ENCODE measurements at places on chromosomes 3 and 15.
A peak's percentile ranks its signal among the peaks of the same experiment; 100 is the strongest.

DNA sequence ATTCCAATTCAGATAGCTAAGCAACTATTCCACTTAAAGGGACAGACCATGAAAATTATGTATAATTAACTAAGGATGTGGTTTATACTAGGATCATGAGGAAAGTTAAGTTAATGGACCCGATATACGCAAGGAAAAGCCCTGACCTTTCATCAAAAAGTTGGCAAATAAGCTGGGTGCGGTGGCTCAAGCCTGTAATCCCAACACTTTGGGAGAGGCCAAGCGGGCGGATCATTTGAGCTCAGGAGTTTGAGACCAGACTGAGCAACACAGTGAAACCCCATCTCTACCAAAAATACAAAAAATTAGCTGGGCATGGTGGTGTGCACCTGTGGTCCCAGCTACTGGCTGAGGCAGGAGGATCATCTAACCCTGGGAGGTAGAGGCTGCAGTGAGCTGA, 39.6 kb downstream of the SCAP start:
- no peak for DNase-seq

- DNase-seq, result no peak
Measured at GRCh38 chr15:39124553-39125171, 456.2 kb upstream of the THBS1 start.

DNA sequence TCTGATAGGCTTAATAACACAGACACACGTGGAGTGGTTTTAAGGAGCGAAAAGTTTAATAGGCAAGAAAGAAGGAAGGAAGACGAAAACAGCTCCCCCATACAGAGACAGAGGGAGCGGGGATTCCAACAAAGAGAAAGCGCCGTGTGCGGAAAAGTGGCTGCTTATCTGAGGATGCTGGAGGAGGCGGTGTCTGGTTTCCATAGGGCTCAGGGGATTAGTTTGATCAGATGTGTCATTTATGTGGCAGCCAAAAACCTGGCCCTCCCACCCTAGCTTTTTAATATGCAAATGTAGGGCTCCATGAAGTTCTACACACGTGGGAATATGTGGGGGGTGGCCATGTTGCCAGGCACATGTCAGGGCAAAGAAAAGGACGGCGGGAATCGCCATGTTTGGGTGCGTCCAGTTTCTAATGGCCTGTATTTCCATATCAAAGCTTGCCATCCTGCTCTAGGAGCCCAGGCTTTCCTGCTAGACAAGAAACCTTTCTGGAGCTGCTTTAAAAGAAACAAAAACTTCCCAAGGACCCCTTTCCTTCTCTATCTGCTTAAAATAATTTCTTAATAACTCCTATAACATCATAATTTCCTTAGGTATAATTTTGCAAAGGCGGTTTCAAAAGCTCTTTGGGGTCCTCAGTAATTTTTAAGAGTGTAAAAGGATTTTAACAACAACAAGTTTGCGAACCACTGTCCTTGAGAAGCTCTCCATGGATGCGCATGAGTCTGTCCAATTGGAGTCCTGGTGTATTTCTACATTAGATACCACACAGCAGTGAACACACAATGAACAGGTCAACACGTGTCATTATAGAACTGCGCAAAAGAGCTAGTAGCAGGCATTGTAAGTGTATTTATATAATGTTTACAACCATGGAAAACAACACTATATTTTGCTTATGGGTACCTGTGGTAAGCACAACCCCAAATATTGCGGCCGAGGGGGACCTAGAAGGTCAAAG, 622 bp upstream of the ZNF589 start:
- no peak for DNase-seq

GRCh38 chr3:12884790-12885582, 43.6 kb upstream of the RPL32 start:
- DNase-seq, result no peak

GRCh38 chr3:99950921-99951320, 133.3 kb downstream of the CMSS1 start:
- no peak for DNase-seq

DNA sequence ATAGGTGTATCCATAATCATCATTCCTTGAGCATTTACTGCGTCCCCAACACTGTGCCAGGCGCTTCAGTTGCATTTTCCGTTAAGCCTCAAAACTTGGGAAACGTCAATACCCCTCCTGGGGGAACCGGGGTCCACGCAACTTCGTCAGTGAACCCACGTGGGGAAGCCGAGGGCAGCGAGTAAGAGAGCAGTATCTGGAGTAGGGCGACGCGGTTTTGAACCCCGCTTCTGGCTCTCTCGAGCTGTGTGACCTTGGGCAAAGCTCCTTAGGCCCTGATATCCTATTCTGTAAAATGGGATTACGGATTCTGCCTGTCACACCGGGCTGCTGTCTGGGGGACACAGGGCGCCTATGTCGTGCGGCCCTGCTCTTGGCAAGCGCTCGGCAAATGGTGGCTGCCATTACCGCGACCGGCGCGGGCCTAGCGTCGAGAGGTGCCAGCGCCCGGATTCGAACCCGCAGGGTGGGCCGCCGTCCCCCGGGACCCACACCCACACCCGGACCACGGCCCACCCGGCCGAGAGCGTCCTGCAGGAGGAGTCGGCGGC, 590 bp downstream of the POLG start:
- no peak for DNase-seq

GRCh38 chr3:130761730-130762311, 15.2 kb upstream of the PIK3R4 start:
- no peak for DNase-seq

GRCh38 chr3:63124090-63124489, 154.0 kb upstream of the SYNPR start:
- no peak for DNase-seq

DNA sequence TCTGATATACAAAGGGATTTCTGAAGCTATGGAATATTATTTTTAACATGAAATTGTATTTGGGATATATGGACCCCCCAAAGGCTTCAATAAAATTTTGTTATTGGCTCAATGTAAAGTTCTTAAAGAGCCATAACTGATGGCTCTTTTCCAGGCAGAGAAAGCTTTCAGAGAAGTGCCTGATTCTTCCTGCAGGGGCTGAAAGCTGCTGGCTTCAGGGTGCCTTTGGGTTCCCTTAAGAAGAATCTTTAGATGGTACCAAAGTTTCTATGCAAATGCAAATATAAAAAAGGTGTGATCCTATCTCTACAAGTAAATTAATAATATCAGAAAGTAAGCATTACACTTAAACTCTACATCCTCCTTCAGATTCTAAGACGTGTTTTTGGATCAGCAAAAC, 72.6 kb downstream of the NR2F2 start:
- DNase-seq, result no peak

DNA sequence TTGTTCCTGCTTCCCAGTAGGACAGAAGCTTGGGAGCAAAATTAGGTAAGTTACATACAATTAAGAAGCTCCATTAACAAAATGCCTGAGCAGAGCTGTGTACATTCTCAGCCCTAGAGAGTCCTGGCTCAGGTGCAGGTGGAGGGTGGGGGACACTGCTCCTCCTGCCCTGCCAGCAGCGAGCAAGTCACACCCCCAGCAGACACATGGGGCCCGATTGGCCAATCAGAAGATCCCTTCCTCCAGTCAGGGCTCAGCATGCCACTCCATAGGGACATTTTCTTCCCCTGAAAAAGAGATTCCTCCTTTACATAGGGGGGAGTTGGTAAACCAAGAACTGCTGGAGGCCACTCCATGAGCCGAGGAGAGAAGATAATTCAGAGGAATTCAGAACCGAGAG, 62.1 kb downstream of the PLXNA1 start:
- no peak for DNase-seq

GRCh38 chr15:77119446-77119845, 48.5 kb upstream of the TSPAN3 start:
- DNase-seq, result no peak

GRCh38 chr3:96264701-96265100, 549.7 kb upstream of the EPHA6 start:
- DNase-seq, result no peak

DNA sequence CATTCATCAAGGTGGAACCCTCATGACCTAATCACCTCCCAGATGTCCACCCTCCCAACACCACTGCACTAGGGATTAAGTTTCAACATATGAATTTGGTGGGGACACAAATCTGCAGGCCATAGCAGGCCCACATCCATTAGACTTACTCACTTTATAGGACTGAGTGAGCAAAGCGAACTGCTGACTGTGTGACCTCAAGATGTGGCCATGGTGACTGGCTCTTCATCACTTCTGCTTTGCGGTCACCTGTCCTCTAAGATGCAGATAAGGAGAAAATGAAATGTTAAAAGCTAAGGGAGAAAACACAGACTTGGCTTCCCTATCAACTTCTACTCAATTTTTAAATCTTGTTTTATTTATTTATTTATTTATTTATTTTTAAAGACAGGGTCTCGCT, 14.5 kb upstream of the DCP1A start:
- no peak for DNase-seq

DNA sequence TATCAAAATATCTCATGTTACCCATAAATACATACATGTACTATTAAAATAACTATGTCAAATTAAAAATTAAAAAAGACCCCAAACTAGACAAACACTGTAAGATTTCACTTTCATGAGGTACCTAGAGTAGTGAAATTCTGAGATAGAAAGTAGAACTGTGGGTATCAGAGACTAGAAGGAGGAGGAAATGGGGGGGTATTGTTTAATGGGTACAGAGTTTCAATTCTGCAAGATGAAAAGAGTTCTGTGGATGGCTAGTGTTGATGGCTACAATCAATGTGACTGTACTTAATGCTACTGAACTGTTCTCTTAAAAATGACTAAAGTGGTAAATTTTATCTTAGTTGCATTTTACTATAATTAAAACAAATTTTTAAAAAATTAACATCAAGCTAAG, 36.6 kb downstream of the RFX7 start:
- DNase-seq, result no peak

GRCh38 chr3:15825016-15825415, 27.2 kb upstream of the ANKRD28 start:
- DNase-seq, result no peak

DNA sequence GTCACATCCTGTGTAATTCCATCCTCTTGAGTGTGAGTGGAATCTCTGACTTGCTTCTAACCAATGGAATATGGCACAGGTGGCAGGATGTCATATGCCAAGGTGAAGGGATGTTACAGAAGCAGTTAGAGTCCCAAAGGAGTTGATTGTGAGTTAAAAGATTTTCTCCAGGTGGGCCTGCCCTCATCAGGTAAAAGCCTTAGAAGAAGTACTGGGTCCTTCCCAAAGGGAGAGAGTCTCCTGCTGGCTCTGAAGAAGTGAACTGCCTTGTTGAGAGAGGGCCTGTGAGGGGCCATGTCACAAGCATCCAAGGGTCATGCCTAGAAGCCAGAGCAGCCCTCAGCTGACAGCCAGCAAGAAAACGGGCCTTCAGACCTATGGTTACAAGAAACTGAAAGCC, 13.1 kb downstream of the CMTM7 start:
- DNase-seq, result no peak

DNA sequence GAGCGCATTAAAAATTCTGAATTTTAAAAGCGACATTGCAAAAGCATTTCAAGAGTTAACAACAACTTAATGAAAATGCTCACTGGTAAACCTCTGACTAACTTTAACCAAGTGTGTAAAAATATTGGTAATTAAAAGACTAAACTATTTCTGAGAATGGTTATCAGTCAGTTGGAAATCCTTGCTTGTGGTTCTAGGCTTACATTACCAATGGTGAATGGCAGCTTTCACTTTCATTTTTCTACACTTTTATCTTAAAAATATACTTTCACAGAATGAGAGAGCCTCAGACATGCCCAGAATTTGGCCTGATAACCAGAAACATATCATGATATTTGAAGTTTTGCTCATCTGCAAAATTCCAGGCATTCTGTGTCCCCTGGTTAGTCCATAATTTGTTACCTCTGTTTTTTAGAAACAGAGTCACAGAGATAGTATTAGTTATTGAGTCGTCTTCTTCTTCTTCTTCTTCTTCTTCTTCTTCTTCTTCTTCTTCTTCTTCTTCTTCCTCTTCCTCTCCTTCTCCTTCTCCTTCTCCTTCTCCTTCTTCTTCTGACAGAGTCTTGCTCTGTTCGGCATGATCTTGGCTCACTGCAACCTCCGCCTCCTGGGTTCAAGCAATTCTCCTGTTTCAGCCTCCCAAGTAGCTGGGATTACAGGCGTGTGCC, 5.5 kb upstream of the RNF111 start:
- no peak for DNase-seq

- DNase-seq, result no peak
Measured at GRCh38 chr15:87312221-87312620, 944.3 kb downstream of the NTRK3 start.

- DNase-seq, result no peak
Measured at GRCh38 chr3:15341030-15341726, 8.8 kb upstream of the SH3BP5 start.

DNA sequence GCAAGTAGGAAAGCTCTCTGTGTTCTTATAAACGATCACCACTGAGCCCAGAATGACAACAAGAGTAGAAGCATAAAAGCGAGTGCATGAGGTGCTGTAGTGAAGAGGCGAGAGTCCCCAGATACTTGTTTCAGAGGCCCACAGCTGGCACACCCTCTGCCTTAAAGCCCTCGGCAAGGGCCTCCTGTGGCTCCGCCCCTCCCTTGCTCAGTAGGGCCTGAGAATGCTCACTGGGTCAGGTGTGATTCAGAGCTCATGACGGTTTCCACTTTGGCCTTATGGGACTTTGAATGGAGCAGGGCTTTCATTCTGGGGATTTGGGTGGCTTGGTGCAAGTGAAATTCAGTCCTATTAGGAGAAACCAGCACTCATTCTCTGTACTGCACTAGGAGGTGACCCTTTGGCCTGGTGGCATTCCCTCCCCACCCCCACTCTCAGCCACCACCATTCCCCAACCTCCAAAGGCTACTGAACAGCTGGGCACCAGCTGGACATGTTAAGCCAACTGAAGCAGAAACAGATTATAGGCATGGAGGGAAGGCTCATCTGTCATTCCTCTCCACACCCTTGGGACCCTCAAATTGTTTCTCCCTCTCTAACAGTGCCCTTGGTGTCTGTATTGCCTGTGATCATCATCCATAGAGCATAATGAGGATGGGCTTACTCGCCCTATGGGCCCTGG, 109.6 kb upstream of the CTDSPL start:
- DNase-seq, result no peak

- DNase-seq, result no peak
Measured at GRCh38 chr3:32522682-32523081, 20.0 kb upstream of the CMTM6 start.

DNA sequence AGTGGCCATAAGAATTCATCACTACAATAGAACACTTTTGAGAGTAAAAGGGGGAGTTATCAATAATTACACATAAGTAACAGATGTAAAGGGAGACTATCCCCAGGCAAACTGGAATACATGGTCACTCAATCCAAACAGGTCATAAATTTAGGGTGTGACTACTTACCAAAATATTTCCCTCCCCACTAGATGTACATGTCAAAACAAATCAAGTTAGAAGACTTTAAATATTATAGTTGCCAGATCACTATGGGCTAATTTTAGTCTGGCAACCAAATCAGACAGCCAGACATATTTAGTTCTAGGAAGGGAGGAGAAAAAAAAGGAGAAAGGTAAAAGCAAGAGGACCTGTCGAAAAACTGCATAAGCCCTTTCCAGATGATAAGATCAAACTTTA, 23.1 kb downstream of the SLC24A5 start:
- no peak for DNase-seq

GRCh38 chr3:15098503-15099363, at the start of gene RBSN:
Gene RBSN (minus strand): TSS chr3:15099148. CDS start chr3:15096120, 3,028 bp downstream.
- DNase-seq, result peak; percentile 92

Measured in activated CD4-positive, alpha-beta T cell treated with anti-CD3 and anti-CD28 coated beads for 1 hour (primary cell).